ENCODE measurements at places on chromosomes 7 and 10.

GRCh38 chr10:95249467-95249866 is 41.3 kb downstream of the PDLIM1 start:
- no peak for DNase-seq

GRCh38 chr10:108615576-108616320 is 1307.6 kb downstream of the XPNPEP1 start:
- DNase-seq, result no peak

DNA sequence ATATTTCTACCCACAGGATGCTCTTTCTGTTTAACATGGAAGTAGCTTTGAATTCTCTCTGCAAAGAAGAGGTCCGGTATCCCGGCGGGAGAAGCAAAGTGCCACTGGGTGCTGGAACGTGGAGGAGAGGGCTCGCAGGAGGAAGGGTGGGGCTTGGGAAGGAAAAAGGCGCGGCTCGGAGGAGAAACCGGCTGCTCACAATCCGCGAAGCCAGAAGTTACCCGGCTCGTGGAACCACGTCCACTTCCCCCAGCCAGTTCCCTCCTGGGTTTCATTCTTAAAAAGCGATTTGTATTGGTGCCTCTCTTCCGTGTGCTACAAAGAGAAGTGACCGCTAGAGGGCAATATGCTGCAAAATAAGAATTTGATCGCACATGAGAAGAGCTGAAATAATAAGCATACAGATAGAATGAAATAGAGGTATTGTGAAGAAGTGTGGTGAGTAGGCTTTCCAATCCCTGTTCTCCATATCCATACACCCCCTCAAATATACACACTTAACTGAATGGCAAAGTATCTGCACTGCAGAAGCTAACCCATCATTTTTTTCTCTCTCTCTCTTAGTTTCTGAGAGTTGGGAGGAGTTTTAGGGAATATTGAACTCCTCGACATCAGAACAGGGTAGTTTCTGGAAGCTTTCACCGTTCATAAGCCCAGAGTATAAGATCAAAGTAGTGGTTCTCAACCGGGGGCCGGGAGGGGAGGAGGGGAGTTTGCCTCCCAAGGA is 31.1 kb downstream of the TRIL start:
- peak; percentile 85 for DNase-seq

- DNase-seq, result no peak
Measured at GRCh38 chr7:155306673-155307470, 9.2 kb downstream of the INSIG1 start.

- no peak for DNase-seq
Measured at GRCh38 chr7:15784694-15785030, 98.2 kb upstream of the MEOX2 start.

DNA sequence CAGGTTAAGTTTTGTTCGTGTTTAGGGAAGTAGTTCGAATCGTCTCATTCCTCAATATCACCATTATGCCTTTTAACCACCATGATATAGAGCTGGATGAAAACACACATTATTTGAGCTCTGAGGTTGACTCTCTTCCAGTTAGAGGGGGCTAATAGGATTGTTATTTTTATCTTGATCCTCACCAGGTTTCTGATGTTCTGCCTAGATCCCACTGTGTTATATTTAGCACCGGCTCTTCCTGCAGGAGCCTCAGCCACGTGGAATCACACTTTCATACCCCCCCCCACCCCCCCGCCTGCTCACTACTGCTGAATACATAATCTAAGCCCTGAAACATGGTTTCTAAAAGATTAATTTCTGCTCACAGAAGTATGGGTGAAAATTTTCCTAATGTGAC is 88.3 kb downstream of the NRCAM start:
- DNase-seq, result no peak

GRCh38 chr10:1575481-1576244 is 161.7 kb downstream of the ADARB2 start:
- no peak for DNase-seq

DNA sequence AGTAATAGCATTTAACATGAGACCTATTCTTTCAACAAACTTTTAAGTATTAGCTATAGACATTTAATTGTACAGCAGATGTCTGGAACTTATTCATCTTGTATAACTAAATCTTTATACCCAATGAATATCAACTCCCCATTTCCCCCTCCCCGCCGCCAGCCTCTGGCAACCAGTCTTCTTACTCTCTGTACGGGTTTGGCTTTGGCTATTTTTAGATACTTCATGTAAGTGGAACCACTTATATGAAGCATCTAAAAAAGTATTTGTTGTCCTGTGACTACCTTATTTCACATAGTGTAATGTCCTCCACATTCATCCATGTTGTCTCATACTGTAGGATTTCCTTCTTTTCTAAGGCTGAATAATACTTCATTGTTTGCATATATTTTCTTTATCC is 60.8 kb downstream of the RAB18 start:
- no peak for DNase-seq

All from amniotic stem cell (primary cell).